ENCODE measurements at places on chromosomes 7 and 10.
A peak's percentile ranks its signal among the peaks of the same experiment; 100 is the strongest.

GRCh38 chr7:124532166-124532565 is 233.4 kb downstream of the GPR37 start:
- no peak for DNase-seq

DNA sequence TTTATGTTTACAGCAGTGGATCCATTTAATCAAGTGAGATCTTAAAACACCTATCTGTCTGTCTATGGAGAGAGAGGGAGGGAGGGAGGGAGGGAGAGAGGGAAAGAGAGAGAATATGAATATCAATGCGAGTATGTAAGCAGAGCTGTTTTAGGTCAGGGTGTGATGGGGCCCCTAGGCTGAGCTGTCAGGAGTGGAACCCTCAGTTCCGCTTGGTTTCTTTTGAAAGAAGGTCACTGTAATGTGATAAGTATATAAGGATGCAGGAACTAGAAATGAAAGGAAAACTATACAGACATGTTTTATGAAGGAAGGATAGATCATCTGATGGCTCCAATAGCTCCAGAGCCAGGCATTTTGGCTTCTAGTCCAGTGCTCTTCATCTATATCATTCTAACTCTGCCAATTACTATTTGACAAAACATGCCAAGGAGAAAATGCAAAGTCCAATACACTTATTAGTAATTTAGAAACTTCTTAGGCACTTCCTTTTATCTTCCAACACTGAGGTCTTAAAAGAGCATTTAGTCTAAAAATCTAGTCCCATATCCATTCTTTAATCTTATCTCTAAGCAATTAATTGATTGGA is 70.3 kb downstream of the NRCAM start:
- DNase-seq: no peak

DNA sequence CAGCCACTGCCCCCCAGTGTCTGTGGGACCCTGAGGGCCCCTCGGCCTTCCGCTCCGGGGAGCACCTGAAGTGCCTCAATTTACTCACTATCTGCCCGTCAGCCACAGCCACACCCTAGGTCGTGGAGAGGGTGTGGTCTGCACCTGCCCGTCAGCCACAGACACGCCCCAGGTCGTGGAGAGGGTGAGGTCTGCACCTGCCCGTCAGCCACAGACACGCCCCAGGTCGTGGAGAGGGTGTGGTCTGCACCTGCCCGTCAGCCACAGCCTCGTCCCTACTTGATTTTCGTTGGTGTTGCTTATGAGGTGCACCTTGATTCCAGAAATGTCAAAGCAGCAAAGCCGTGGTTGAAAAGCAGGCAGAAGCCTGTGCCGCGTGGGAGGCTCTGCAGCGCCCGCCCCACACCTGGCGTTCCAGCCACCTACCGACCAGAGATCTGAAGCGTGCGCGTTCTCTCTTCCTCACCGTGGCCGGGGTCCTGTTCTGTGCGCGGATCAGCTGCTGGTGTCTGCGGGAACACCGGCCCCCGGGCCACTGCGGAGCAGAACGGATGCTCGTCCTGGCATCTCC is 101.6 kb downstream of the DYNC2I1 start:
- peak; percentile 90 for DNase-seq

- peak; percentile 69 for DNase-seq
These were observed at the start of gene PIK3AP1 for GRCh38 chr10:96720422-96721206. TSS of gene PIK3AP1 (minus strand) at chr10:96720514. CDS start at chr10:96720394, 120 bp downstream.

DNA sequence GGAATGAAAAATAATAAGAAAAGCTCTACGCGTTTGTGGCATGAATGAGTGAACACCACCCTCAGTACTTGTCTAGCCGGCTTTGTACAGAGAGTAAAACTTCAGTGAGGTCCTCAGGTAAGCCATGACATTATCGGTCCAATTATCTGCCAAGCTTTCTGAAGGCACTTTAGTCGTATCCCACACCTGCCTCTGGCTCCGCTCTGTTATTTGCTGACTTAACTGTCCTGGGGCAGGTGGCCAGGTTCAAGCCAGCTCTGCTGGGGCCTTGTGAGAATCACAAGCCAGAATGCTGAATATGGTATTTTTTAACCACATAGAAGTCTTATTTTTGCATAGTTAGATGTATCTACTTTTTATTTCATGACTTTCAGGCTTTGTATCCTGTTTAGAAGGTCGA is 66.0 kb upstream of the FHIP2A start:
- DNase-seq: no peak

GRCh38 chr10:5575144-5575481 is 50.4 kb downstream of the CALML3 start:
- DNase-seq: no peak

DNA sequence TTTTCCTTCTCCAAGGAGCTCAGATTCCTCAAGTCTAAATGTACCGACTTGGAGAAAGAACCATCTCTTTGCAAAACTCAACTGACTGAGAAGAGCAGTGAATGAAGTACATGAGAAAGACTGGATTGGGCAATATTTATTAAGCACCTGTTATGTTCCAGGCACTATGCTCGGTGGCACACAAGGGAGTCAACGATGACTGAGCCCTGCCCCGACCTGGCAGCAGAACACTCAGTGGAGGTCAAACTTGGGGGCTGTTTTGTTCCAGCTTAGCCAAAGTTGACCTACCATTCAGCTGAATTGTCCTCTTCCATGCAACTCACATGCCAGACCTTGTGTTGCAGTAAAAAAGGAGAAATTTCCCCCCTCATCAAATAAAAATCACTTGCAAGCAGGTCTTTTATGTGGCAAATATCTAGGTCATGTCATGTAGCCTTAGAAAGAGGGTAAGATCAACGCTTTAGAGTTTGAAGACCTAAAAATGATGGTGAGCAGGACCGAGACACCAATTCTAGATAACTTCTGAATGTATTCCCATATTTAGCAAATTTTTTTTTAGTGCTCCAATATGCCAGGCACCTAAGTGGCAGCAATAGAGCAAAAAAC is 14.3 kb upstream of the XPNPEP1 start:
- DNase-seq: no peak

- DNase-seq: no peak
These were observed 381.8 kb downstream of the TCERG1L start for GRCh38 chr10:130929422-130930325.

DNA sequence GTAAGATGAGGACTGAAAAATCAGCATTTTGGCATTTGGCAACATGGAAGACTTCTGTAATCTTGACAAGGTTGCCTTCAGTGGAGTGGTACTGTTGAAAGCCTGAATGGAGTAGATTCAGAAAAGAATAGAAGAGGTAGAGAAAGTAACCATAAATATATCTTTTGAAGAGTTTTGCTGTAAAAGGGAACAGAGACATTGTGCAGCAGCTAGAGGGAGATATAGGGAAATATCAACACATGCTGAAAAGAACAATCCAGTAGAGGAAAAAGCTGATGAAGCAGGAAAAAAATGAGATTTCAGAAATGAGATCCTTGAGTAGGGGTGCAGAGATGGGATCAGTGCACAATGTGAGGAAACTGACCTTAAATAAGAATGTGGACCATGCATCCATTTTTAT is 60.0 kb downstream of the RAPGEF5 start:
- DNase-seq: no peak

DNA sequence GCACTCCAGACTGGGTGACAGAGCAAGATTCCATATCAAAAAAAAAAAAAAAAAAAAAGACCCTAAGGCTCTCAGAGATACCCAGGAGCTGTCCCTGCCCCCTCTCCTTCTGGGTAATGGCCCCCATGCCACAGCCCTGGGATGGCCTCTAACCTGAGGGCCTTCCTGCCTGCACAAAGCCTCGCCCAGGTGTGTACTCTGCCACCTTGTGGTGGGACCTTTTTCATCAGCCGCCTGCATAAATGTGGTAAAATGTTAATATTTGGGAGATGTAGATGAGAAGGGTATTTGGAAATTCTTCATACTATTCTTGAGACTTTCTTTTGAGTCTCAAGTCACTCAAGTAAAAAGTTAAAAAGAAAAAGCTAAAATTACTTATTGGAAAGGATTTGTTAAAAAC is 46.3 kb upstream of the RNF216 start:
- no peak for DNase-seq

DNA sequence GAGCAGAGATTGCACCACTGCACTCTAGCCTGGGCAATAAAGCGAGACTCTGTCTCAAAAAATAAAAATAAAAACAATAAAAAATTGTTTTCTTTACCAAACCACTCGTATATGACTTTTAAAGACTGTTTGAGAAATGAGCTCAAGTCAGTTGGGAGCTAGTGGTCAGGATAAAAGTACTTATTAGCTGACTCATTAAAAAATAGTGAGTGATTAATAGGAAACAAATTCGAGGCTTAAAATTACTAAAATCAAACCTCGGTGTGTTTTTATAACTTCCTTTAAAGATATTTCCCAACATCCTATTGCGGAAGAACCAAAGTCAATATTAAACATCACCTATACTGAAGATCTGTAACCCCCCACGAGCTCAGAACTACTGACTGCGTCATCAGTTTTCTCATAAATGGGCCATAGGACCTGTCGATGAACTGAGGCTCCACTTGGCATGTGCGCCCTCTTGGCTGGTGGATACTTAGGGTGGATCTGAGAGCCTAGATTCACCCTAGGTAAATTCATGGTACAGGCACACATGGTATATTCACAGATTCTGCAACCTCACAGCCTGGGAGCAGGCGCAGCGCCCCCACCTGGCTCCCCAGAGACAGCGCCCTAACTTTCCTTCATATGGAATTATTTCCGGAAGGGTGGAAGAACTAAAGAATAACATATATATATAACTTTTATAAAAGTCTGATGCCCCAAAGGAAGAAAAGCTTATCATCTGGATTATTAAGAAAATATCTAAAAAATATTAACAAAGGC is 9.2 kb downstream of the MKI67 start:
- DNase-seq: no peak

DNA sequence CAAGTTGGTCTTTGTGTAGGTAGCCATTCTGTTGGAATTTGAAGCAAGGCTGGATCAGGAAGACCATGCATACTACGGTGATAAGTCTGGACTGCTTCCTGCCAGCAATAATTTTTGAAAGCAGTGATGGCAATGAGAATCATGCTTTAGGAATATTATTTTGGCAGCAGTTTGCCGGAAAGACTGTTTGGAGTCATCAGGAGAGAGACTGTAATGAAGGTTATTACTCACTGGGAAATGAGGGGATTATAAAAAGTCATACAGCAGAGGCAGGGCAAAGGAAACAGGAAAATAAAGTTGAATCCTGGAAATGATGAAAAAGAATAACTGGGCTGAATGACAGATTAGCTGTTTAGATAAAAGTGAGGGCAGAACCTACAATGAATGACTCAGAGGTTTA is 1136.8 kb upstream of the AUTS2 start:
- DNase-seq: no peak

DNA sequence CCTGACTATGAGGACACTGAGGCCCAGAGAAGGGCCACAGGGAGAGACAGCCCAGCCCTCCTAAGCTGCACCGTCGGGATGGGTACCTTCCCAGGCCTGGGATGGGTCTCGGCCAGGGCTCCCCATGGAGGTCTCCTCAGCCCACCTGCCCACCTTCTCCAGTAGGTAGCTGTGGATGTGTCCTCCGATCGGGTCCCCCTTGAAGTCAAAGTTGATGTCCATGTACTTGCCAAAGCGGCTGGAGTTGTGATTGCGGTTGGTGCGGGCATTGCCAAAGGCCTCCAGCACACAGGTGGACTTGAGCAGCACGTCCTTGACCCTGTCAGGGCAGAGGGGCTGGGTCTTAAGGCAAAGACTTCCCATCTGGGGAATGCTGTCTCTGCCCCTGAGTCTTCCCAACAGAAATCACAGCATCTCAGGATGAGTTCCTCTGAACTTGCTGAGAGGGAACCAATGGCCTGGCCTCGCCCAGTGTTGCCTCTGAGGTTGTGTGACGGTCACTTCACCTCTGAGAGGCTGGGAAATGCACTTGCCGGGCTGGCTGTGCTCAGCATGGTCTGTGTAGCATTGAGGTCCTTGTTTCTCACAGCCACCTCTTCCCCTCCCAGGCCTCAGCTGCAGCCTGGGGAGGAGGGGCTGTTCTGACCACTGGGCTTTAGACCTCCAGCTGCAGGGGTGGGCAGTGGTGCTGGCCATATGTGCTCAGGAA is 3.3 kb downstream of the MYO1G start:
- DNase-seq: no peak

Data from NCI-H2171 treated with DMSO at 0.1 percent for 48 hours (cell line).